ENCODE measurements at places on chromosomes 16 and 17.
A peak's percentile ranks its signal among the peaks of the same experiment; 100 is the strongest.

DNA sequence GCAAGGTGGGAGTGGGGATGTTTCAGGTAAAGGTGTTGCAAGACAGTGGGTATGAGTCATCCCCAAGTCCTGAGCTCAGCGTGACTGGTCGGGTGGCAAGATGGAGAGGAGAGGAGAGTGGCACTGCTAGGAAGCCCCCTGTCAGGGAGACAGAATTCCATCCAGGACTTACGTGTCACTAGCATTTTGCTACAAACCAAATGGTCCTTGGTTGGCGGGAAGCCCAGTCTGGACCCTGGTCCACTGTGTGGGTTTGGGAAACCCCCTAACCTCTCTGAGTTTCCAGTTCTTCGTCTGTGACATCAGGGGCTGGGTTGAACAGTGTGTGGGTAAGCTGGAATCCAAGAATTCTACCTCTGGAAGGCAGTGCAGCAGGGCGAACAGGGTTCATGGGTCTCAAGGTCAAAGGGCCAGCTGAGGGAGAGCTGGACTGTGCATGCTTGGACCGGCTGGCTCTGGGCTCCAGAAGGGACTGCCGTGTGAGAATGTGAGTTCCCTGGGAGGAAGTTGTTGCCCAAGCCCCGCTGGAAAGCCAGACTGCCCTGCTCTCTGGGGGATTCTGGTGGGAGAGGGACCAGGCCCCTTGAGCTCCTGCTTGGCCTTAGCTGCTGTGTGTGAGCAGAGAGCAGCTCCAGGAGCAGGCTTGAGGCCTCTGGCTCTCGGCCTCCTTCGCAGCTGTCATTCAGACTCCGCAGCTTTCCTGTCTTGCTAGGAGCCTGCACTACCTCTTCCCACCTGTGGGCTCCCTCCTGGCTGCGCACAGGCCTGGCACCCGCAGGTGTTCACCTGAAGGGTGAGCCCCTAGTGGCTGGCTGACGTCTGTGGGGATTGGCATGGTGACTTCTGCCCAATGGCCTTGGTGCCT is 84.6 kb downstream of the NT5M start:
- DNase-seq = no peak

- no peak for DNase-seq
These were observed 93.4 kb downstream of the AMFR start for GRCh38 chr16:56331915-56332314.

DNA sequence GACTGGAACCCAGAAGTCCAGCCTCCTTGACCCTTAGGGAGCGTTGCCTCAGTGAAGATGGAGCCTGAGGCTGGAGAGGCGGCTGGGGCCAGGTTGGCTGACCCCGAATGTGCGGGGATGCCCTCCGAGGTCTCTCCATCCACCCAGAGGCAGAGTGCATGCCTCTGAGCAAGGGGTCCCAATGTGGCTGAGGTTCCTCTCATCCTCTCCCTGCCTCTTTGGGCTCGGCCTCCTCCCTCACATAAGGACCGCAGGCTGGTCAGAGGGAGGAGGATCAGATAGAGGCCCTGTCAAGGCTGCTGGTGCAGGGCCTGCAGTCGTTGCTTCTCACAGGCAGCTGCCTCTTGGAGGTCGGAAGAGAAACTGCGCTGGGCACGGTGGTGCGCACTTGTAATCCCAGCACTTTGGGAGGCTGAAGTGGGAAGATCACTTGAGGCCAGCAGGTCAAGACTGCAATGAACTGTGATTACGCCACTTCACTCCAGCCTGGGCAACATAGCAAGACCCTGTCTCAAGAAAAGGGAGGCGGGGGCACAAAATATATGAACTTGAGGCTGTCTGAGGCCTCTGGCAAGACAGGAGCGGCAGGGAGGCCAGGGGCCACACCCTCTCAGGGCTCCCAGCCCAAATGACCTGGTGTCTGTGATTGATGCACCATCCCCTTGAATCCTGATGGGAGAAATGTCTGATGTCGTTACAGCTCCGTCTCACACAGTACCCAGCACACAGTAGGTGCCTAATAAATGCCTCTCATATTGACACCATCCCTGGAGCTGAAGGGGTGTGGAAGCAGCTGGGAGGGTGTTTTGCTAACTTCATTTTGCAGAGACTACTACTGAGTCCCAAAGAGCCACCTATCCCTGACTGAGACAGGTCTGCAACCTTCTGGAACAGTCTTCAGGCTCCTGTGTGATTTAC is 220.1 kb upstream of the GSE1 start:
- no peak for DNase-seq

- no peak for DNase-seq
These were observed 31.9 kb downstream of the TENT4B start for GRCh38 chr16:50185005-50185505.

DNA sequence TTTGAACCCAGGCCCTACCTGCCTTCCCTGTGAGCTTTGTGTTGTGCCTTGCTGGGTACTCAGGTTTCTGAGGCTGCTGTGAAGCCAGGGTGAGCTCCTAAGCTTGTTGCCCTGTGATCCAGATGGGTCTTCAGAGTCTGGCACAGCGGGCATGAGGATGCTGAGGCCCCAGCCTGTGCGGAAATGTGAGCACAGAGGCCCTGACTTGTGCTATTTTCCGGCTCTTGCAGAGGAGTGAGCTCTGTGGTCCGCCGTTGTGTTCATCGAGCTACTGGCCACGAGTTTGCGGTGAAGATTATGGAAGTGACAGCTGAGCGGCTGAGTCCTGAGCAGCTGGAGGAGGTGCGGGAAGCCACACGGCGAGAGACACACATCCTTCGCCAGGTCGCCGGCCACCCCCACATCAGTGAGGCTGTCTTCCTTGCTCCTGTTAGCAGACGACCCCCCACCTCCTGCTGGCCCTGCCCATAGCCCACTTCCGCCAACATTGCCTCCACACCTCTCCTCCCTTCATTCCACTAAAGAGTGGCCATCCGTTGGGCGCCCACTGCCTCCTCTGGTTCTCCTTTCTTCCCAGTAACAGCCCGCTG is 2.7 kb downstream of the PHKG2 start:
- DNase-seq = no peak

DNA sequence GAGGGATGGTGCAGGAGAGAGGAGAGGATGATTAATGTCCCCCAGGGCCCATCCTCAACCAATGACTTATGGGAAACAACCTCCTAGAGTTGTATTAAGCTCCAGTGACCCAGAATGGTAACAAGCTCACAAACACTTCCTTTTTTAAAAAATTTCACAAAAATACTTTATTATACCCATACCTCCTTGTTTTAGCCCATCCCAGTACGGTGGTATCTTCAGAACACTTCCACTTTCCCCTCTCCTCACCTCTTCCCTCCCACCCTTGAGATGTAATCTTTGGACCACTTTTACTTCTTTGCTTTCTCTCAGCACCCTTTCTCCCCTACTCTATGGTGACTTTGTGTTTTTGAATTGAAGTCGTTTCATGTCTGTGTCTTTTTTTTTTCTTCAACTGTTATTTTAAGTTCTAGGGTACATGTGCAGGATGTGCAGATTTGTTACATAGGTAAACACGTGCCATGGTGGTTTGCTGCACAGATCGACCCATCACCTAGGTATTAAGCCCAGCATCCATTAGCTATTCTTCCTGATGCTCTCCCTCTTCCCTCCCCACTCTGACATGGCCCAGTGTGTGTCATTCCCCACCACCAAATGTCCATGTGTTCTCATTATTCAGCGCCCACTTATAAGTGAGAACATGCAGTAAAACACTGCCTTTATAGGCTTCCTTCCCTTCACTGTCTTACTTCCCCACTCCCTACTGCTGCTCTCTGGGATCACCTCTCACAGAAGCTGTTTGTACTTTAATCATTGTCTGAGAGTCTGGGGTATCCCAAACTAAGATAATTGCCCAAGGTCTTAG is 124.5 kb downstream of the PRKCB start:
- no peak for DNase-seq

DNA sequence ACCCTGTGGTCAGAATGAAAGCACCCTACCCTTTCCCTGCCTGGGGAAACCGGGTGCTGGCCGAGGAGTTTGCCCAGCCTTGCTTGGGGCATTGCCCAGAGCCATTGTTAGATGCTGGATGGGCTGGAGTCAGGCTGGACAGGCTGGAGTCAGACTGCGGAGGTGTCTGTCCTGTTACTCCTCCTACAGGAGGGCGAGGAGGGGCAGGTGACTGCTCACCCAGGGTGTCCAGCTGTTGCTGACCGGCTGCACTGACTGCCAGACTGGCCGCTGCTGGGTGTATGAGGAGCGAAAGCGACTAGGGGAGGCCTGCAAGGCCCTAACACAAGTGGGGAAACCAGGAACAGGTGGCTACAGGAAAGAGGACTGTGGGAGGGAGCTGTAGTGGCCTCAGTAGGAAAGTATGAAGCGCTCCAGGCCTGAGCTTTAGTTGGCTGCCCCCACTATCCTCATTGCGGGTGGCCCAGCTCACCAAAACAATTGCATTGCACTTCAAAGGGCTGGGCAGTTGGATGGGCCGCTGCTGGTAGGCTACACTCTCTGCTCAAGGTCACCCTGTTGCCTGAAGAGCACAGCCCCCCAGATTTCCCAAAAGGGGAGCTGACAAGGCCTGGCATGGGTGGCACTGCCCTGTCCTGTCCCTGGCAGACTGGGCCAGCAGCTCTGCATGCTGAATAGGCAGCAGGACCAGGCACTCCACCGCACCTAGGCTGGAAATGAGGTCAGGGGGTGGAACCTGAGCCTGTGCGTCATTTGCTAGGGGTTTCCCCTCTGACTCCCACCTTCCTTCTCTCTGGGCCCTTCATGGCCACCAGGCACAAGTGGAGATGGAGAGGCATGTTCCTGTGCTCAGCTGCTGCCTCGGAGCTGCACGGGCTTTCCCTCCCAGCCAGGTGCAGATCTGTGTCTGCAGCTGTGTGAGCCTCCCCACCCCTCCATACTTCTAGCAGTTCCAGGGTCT is 18.4 kb downstream of the LDHD start:
- DNase-seq = peak; percentile 71

- DNase-seq = peak; percentile 94
These were observed 5.4 kb upstream of the ICAM2 start for GRCh38 chr17:64025732-64026294.
